Activated CD4-positive, alpha-beta memory T cell treated with anti-CD3 and anti-CD28 coated beads, Interleukin-2, amount 10 ng/mL, durations not matched to agents 7 days and 5 days (primary cell): ENCODE measurements at places on chromosomes 11 and 22. TPM values are rescaled to one million over a fixed set of nuclear protein-coding genes. Genes with fewer than 3 reads are reported as not detected.

LAMTOR1 gene
- 76.9 TPM for total RNA-seq

CPSF7 gene
- total RNA-seq, result 90.2 TPM

SLC43A1 gene
- 31.7 TPM for total RNA-seq

LRP5 gene
- 12.3 TPM for total RNA-seq

SLC22A6 gene
- not detected for total RNA-seq

FGF19 gene
- not detected for total RNA-seq

NAALADL1 gene
- total RNA-seq, result 13.6 TPM

LGALS1 gene
- 2,209 TPM for total RNA-seq

NXPE2 gene
- total RNA-seq, result not detected

OR8D1 gene
- total RNA-seq, result not detected

APOC3 gene
- not detected for total RNA-seq

DDI1 gene
- total RNA-seq, result not detected

FXYD6 gene
- total RNA-seq, result not detected
